Activated CD4-positive, CD25-positive, alpha-beta regulatory T cell (primary cell): ENCODE measurements at places on chromosomes 6 and 20.

- DNase-seq = peak; percentile 64
These were observed 458 bp upstream of the ARMC12 start for GRCh38 chr6:35736253-35736894.

DNA sequence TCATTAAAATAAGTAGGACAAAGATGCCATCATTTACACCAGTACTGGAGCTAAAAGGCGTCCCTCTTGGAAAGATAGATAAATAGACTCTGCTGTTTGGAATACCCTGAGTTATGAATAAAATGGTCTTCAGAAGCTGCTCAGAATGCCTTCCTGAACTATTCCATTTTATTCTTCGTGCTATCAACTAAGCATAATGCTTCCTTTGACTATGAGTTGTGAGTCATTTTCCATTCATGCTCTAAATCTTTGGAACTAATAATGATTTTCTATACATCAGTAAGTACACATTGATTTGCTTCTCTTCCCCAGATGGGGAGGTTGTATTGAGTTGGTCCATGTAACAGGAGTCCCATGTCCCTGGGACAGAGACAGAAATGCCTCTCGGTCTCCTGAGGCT, 98.3 kb upstream of the PDE7B start:
- no peak for DNase-seq

DNA sequence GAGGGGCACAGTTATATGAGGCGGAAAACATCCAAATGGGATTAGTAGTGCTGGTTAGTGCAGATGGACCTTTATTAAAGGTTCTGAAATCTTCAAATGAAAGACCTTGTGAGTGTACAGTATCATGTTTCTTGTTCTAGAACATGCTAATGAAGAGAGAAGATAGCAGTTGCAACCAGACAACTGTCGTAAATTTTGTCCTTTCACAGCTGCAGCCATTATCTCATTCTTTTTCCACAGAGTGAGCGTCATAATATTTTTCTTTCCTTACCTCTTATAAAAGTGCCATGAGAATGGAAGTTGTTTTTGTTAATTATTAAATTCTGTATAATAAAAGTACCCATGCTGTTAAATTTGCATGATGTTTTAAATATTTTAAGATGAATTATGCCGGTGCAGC, 4.4 kb upstream of the C6orf163 start:
- DNase-seq = no peak

GRCh38 chr6:147949981-147950622, 392.5 kb upstream of the SASH1 start:
- DNase-seq = no peak

- DNase-seq = no peak
These were observed 239.8 kb upstream of the PREP start for GRCh38 chr6:105642708-105643107.

DNA sequence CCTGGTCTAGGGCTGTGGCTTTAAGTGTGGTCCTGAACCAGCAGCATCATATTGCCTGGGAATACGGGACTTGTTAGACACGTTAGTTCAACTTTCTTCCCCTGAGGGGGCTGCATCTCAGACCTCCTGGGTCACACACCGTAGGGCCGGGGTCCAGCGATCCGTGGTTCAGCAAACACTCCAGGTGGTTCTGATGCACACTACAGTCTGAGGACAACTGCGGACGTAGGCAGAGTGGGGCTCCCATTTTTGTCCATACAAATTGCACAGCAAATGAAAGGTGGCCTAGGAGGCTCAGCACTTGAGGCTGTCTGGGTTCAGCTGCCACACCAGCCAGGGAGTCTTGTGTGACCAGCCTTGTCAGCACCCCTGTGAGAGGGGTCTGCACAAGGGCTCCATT, 233.1 kb downstream of the QKI start:
- DNase-seq = no peak

DNA sequence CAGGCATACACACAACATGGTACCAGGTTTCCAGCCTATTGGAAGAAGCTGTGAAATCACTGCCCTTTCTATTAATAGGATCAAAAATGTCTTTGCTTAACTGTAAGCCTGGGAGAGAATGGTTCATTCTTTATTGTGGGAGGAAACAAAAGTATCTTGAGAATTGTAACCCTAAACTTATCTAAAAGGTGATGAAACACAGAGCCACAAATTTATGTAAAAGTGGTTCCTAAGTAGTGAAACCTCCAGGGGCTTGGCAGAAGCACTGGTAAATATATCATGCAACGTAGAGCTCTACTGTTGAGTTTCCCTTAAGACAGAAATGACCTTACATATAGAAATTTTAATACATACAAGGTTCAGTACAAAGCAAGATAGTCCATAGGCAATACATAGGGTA, 17.2 kb upstream of the NOX3 start:
- no peak for DNase-seq

DNA sequence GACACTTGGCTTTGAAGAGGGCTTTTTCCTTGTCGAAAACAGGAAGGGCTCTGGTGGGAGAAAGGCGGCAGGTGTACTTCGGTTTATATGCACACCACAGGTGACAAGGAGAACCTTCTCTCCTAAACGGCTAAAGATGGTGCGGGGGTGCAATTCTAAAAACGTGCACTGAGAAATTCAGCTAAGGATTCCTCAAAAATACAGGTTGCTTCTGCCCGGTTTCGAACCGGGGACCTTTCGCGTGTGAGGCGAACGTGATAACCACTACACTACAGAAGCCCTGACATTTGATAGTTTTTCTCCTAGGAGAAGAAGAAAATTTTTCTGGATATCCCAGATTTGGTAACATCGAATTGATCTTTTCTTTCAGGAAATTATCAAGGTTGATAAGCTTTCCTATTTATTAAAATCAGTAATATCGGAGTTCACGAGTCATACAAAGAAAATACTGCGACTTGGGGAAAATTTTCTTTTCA, 32.0 kb downstream of the POM121L2 start:
- DNase-seq = no peak
